Stimulated activated CD4-positive, alpha-beta T cell treated with anti-CD3 and anti-CD28 coated beads, TNF-alpha, amount 100 ng/mL, for 1 hour (primary cell): ENCODE measurements at places on chromosomes 13 and 19.
A peak's percentile ranks its signal among the peaks of the same experiment; 100 is the strongest.

GRCh38 chr13:59201841-59202240 lies 961.9 kb downstream of the DIAPH3 start:
- DNase-seq, result no peak

DNA sequence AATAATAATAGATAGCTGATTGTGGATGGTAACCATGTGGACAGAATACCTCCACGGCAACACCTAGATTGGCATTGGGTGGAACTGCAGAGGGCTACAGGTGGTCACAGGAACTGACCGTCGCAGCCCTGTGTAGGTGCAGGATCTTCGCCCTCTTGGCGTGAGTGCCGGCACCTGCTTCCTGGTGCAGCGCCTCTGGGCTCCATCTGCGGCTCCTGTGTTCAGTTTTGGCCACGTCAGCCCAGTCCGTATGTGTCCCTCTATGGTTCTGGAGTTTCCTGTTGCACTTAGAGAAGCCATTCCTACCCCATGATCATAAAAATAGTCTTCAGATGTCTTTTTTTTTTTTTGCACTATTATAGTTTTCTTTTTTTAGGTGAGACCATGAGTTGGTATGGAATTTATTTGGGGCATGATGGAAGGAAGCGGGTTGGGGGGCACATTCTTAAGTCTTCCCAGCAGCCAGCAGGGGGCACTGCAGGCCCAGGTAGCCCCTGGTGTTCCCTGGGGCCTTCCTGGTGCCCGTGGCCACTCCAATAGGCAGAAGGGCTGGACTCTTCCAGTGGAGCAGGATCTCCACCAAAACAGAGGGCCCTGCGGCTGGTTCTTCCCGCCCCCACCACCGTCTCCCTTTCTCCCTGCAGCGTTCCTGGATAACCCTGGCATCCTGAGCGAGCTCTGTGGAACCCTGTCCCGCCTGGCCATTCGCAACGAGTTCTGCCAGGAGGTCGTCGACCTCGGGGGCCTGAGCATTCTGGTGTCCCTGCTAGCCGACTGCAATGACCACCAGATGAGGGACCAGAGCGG lies 10.1 kb upstream of the SLC25A42 start:
- DNase-seq, result no peak

- no peak for DNase-seq
Observed at GRCh38 chr19:46413262-46414031, at the start of gene CCDC8. CCDC8 (minus strand) TSS chr19:46413564; CDS start chr19:46412810, 754 bp downstream.

- no peak for DNase-seq
Observed at GRCh38 chr19:39083983-39084731, at the start of gene ACP7. ACP7 (plus strand) TSS chr19:39084368; CDS start chr19:39085270, 902 bp downstream.

DNA sequence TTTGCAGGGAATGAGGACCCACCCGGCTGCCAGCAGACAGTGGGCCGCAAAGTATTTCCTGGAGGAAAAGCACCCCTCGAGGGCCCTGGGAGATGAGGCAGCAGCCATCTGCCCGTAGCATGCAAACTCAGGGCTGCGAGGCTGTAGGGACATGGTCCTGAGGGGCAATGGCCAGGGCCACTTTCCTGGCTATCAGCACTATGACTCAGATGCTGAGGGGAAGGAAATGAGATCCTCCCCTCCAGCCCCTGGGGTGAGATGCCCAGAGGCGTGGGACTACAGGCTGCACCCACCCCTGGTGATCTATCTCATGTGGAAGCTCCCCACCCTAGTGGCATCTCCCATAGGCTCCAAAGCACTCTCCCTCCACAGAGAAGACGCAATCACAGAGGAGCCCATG lies 80.1 kb downstream of the SLC7A1 start:
- DNase-seq, result no peak

DNA sequence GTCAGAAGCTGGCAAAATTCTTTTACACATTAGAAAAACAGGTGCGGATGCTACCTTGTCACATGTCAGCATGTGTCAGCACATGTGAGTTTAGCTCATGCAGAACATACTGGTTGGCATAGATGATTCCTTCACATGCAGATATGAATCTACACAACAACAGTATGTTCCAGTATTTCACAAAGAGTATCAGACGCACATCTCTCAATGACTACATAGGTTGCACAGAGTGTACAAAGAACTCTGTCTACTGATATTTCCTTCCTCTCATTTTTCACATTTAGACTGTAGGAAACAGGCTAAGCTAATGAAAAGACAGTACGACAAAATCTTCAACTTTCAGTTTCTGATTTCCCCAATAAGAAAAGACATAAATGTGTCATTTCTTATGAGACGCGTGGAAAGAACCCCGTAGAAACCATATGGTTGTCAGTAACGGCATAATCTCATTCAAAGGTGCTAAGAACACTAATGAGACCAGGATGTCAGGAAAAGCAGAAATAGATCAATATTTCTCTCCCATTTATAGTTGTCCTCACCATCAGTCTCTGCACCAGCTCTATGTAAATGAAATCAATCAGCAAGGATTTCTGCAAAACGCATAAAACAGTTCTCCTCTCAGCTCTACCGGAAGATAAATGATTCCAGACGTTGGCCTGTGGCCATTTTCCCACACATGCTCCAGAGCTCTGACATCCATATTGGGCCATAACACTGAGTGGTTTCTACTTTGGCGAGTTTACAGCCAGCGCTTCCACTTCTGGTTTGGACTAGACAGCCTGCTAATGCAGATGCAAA lies 81.2 kb downstream of the STARD13 start:
- DNase-seq, result no peak

- DNase-seq, result no peak
Observed at GRCh38 chr13:40290758-40291157, 375.7 kb downstream of the FOXO1 start.

GRCh38 chr13:110466266-110466915 lies 95.1 kb downstream of the RAB20 start:
- DNase-seq, result no peak

- no peak for DNase-seq
Observed at GRCh38 chr13:101053301-101054093, 362.8 kb downstream of the NALCN start.

- DNase-seq, result peak; percentile 35
Observed at GRCh38 chr19:48872884-48873475, 759 bp downstream of the PPP1R15A start.

GRCh38 chr19:49210108-49210900 lies 52.7 kb downstream of the TRPM4 start:
- peak; percentile 20 for DNase-seq

DNA sequence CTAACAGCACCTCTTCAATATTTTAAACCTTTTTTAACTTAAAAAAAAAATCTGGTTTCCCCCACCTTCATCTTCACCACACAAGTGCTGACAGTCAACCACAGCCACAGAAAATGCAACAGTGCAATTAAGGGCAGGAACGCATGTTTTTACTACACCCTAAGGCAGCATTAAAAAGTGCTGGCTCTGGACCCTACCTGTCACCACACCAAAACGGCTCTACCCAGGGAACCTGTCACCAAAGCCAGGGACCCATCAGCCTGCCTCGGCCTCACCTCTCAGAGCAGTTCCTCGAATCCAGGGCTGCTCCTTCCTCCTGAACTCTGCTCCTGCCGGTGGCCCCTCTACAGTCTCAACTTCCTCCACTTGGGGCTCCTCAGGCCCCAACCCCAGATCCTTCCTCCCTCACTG lies 22.5 kb upstream of the SLC35E1 start:
- no peak for DNase-seq

- peak; percentile 72 for DNase-seq
Observed at GRCh38 chr13:77697217-77698103, at the start of gene SLAIN1. SLAIN1 (plus strand) TSS chr13:77697687; CDS start chr13:77697914, 227 bp downstream.

GRCh38 chr13:94419925-94420305 lies 59.6 kb downstream of the DCT start:
- DNase-seq, result no peak

GRCh38 chr13:25752957-25753551 lies 298.8 kb downstream of the SHISA2 start:
- DNase-seq, result no peak

DNA sequence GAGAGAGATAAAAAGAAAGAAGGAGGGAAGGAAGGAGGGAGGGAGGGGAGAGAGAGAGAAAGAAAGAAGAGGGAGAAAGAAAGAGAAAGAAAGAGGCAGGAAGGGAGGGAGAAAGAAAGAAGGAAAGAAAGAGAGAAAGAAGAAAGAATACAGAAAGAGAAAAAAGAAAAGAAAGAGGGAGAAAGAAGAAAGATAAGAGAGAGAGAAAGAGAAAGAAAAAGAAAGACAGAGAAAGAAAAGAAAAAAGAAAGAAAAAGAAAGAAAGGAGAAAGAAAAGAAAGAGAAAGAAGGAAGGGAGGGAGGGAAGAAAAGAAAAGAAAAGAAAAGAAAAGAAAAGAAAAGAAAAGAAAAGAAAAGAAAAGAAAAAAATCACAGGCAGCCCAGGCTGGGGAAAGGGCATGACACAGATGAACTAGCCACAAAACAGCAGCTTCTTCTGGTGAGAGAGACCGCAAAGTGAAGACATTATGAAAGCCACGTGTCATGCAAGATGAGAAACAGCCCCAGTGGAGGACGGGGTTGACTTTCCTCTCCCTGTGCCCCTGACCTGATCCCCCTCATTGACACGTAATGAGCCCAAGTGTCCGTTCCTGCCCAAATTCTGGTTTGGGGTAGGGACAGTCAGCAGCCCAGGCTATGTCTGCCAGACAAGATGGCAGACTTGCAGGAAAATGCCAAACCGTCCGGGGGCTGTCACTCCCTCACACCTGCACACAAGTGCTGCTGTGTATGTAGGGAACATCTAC lies 102.1 kb downstream of the INSR start:
- no peak for DNase-seq
